Epithelial cell of esophagus (primary cell): ENCODE measurements at places on chromosomes 1 and 21.

- peak; percentile 18 for DNase-seq
These were observed 472 bp downstream of the DTL start for GRCh38 chr1:212035835-212036605.

GRCh38 chr1:165852871-165853270 lies 25.5 kb downstream of the UCK2 start:
- no peak for DNase-seq

DNA sequence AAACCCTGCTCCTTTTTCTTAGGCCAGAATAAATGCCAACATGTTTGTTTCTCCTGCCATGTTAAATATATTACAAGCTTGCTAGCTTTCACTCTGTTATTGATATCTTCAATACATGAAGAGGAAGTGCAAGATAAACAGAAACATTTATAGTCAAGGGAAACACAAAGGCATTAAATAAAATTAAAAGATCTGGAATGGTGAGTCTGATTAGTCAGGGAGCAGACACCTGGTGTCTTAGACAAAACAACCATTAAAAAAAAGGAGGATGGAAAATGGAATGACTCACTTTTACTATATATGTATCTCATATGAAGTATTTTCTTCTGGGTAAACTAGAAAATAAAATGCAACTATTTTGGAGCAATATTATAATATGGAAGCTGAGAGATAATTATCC lies 123.3 kb downstream of the SMYD3 start:
- DNase-seq: peak; percentile 64

- no peak for DNase-seq
These were observed 70.5 kb downstream of the CD34 start for GRCh38 chr1:207840380-207840779.

GRCh38 chr1:225567789-225568188 lies 85.1 kb downstream of the ENAH start:
- no peak for DNase-seq

DNA sequence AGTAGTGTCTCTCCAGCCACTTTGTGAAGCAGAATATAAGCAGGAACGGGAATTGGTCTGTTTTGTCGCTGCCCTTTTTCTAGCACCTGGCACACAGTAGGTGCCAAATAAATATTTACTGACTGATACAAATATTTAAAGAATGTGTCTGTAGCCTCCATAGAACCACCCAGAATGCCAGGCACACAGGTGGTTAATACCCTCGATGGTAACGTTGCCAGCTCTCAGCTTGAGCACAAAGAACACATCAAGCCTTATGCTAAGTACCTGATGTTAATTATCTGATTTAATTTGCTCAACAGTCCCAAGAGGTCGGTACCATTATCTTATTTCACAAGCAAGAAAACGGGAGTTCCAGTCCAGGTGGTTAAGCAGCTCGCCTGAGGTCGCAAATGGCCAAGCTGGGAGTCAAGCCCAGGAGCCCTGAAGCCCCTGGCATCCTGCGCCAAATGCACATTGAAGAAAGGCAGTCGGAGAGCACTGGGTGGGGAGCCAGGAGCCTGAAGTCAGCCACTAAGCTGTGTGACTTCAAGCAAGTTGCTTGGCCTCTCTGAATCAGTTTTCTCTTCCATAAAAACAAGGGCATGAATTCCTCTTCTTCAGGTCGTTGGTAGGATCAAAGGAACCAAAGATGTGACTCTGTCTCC lies 26.4 kb downstream of the HSPG2 start:
- no peak for DNase-seq

GRCh38 chr1:235468970-235469369 lies 35.3 kb downstream of the B3GALNT2 start:
- DNase-seq: peak; percentile 81

DNA sequence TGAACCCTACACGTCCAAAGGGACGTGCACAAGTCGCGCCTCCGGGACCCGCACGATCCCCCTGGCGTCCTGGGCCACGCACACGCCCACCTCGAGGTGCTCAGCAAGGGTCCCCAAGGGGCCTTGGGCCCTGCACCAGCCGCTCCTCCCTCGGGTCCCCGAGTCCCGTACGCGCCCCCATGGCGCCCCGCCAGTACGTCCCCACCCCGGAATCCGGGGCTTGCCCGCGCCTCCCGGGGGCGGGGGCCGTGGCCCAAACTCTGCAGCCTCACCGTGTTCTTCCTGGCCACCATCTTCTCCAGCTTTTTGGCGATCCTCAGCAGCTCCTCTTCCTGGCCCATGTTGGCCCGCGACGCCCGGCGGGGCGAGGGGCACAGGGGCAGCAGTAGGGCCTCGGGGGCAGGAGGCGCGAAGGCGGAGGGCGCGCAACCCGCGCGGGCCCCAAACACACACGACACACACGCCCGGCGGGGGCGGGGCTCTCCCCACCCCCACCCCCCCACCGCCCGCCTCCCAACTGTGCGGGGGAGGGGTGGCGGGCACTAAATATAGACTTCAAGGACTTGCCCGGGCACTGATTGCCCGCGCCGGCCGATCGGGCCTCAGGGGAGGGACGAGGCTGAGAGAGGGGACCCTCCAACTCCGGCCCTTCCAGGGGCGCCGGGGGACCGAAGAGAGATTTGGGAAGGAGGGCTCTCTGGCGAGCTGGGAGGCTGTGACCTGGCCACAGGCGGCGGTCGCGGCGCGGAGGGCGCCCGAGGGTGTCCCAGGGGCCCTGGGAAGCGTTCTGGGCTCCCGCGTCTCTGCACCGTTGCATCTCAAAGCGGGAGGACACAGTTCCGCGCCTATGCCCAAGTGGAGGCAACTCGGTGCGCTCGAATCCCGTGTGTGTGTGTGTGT lies at the start of gene TCEA3:
Gene TCEA3 (minus strand): TSS at position 456 of the 900 bp plus-strand sequence. CDS start 115 bp downstream, at position 341.
- no peak for DNase-seq

DNA sequence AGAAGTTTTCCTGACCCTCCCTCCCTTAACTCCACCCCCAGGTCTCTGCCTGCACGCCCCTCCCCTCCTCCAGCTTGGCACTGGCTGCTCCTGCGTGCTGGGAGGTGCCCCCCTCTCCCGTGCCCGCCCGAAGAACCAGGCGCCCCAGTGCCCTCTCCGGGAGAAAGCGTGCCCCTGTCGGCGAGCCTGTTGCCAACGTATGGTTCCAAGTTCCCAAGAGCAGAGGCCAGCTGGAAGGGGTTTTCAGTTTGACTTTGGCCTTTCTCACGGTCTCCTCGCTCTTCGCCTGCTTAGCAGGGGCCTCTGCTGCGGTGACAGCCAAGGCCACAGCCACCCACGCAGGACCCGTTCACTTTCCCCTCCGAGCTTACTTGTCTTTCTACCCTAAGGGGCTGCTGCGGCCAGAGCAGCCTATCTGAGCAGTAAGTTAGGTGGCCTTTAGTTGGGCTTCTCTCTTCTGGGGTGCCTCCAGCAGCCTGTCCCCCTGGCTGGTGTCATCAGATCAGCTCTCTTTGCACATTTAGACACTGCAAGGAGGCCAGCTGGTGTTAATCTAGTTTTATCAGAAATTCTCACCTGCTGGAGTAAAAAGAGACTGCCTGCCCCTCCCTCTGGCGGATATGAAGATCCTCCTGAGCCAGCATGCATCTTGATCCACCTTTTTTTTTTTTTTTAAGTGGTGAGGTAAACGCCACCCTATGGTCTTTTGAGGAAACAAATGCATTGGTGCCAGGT lies 1.5 kb downstream of the STUM start:
- DNase-seq: peak; percentile 40

DNA sequence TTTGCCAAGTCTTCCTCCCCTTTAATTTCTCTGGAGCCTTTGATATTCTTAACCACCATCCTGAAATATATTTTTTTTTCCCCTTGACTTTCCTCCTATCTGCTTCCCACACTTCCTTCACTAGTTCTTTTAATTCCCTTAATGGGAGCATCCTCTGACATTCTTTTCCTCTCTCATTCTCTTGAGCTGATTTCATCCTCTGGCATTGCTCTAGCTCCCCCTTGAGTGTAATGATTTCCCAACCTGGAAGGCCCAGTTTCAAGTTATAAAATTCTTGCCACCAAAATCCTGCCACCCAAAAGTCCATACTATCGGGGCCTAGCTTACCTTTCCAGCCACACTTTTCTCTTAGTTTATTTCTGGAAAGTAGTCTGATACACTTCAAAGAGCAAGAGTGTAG lies 39.5 kb upstream of the UBE2U start:
- DNase-seq: peak; percentile 38

GRCh38 chr1:234239515-234239914 lies 133.7 kb upstream of the COA6 start:
- DNase-seq: no peak

DNA sequence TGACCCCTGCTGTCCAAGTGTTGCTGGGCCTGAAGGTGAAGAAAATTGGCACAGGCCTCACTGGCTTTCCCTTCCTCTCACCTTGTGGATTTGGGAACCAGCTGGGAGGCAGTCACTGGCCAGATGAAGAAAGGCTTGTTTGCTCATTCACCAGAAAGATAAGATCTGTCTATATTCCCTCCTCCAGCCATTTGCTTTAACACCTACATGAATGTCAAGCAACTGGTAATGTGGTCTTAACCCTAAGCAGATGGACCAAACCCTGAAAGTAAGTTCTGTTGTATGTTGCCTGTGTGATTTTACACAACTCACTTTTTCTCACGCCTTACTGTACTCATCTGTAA lies 10.3 kb upstream of the SRRM1 start:
- DNase-seq: no peak

DNA sequence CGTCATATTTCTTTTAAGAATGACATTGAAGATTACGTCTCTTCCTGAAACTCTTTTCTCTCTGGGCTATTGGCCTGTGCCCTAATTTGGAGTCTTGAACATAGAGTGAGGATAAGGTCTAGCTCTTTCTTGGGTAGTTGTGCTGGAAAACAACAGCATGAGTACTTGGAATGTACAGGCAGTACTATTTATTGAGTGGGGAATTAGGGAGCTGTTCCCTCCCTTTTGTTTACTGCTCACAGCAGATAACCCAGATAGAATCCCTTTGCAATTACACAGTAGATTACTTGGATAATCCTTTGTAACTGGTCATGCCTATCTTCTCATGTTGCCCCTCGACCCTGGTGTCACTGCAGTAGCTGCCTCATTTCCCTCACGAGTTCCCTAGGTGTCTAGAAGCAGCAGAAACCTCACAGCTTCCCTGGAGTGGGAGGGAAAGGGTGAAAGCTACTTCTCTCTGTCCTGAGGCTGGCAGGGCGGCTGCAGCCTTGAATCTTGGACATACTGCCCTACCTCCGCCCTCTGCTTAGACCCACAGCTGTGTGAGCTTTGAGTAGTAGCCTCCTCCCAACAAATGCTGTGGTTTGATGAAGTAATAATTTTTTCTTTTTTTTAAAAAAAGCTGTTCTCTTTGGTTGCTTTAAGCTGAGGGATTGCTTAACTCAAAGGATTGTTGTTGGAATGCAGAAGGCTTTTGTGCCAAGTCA lies 70.6 kb downstream of the FGGY start:
- peak; percentile 24 for DNase-seq

- DNase-seq: no peak
These were observed 184.9 kb downstream of the KCNH1 start for GRCh38 chr1:210949039-210949438.

DNA sequence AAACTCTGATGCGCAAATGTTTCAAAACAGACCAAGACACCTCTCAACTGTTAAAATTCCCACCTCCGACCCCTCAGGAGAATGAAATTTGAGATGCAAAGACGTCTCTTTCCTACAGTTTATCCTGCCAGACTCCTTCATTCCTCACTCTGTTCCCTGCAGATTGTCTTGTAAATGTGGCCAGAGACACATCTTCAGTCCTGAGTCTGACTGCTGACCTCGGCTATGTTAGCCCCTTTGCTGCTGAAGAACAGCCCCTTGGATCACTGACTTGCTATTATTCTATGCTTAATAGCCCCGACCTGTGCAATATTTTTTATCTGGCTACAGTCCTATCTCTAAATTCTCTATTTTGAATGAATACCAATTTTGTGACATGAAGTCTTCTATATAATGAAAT lies 16.6 kb upstream of the ESRRG start:
- no peak for DNase-seq

DNA sequence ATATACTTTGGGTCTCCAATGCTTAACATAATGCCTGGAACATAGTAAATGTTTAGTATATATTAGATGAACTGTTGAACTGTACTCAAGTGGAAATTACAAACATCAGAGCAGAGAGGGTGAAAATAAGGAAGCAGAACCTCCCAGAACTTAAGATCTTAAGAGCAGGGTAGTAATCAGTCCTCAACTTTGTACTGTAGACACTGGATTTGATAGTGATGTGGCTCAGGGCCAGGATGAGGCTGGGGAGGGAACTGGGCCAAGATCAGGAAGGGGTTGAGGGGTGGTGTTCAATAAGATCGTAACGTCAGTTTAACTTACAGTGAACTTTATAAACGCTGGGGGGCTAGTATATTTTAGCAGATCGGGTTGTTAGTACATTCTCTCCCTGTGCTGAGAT lies 15.4 kb downstream of the MPZL1 start:
- DNase-seq: no peak

DNA sequence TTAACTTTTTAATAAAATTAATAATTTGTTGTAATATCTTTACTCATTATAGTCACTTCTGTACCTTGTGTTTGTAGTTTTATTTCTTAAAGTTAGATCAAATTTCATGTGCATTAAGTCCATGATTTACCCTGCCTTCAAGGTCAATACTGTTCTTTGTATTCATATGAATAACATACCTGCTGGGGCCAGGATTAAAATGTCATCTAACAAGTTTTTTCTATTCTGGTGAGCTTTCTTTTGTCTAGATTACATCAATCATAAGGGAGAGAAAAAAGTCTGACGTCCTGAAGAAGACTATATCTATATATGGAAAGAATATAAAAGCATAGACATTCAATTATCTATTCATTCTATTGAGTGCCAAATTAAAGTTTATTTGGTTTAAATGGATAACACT lies 232.6 kb downstream of the COL11A1 start:
- peak; percentile 56 for DNase-seq

GRCh38 chr1:108817016-108817415 lies 39.9 kb downstream of the AKNAD1 start:
- no peak for DNase-seq

DNA sequence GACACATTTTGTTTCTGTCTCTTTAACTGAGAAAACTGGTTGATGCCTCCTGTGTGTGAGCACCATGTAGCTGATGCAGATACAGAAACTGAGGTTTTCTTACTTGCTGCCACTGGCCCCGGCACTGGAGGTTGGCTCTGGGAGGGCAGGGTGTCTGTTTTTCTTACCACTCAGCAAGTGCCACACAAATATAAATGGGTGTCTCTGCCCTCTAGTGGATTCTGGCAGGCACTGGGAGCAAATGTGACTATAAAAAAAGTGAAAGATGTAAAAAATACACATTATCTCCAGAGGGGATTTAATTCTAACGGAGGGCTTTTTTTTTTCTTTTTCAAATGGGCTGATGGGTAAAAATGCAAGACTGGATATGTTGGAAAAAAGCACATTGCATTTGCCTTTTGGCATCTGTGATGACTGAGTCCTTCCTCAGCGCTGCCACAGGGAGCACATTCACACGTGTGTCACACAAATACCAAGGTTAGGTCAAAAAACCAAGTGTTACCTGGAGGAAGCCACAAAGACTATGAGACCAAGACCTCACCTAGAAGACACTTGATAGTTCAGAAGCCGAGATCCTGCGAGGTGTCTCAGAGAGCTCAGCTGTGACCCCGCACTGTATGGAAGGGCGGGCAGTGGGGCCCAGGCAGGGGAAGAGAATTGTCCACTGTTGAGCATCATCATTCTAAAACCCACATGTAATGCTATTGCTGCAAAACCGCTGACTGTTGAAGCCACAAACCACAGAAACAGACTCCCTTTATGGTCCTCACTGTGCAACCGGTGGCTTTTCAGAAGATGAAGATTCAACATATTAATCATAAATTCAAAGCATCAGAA lies 18.9 kb downstream of the PGBD2 start:
- DNase-seq: peak; percentile 65

GRCh38 chr1:22408230-22408629 lies 43.4 kb upstream of the ZBTB40 start:
- DNase-seq: no peak

- DNase-seq: peak; percentile 99
These were observed 1.8 kb downstream of the SPRR1B start for GRCh38 chr1:153032677-153033308.
